ENCODE measurements at places on chromosomes 4 and X.
A peak's percentile ranks its signal among the peaks of the same experiment; 100 is the strongest.

DNA sequence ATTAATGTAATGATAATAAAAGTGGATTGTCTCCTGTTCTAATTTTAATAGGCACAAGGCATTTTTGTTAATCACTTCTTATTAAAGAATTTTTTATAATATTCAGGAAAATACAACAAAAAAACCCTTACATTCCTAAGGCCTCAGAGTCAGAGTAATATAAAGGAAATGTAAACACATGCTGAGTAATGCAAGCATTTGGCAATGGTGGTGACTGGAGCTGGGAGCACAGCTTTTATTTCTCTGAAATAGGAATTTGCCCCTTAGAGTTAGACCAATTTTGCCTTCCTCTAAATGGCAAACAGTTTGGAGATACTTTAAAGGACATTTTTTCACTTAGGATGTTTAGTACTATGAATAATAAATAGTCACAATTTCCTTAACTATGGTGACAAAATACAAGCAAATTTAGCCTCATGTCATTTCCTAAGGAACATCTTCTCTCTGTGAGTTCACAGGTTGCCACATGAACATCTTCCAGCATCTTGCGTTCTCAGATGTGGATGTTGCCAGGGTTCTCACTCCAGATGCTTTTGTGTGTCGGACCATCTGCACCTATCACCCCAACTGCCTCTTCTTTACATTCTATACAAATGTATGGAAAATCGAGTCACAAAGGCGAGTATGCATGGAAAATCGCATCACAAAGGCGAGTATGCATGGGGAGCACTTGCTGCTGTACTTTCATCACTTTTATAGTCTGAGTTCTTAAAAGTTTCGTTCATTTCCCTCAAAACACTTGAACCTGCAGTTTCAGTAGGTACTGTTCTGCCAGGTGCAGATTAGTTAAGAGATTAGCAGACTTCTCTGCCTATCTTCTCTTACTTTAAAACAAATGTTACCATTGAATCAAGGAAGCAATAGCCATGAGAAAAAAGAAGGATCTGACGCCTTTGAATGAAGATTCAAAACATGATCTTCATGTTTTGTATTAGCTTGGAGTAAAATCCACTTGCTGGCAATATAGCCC, 15.9 kb upstream of the F11 start:
- DNase-seq, result no peak

GRCh38 chr4:55124322-55125076, 896 bp downstream of the KDR start:
- DNase-seq, result no peak

DNA sequence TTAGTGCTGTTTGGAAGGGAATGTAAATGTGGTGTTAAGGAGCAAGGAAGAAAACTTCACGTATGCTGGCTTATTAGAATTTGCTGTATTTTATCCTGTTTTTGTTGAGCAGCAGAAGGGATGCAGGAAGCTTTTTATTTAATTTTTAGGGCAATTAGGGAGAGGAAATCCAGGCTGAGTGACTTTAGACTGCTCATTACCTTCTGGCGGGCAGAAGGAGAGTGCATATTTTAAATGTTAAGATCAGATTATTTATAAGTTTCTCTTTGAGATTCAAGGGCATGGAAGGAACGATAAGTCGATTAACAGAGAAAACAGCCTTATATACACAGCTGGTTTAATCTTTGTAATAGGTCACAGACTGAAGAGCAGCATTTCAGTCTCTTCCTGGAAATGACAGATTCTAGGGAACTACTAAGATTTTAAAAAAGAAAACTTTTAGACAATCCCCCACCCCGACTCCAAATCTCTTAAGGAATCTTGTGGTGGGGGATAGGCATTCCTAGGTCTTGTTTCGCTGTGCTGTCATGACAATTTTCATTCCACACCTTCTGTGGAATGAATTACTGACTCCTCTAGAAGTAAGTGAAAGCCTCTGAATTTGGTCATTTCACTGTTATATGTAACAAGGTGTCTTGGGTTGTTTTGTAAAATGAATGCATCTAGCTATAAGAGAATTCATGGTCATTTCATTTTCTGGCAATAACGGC, 402.5 kb downstream of the RAPGEF2 start:
- DNase-seq, result no peak

- DNase-seq, result no peak
Observed at GRCh38 chr4:30920043-30920442, 199.9 kb downstream of the PCDH7 start.

- DNase-seq, result no peak
Observed at GRCh38 chrX:14826319-14826718, 46.5 kb downstream of the FANCB start.

DNA sequence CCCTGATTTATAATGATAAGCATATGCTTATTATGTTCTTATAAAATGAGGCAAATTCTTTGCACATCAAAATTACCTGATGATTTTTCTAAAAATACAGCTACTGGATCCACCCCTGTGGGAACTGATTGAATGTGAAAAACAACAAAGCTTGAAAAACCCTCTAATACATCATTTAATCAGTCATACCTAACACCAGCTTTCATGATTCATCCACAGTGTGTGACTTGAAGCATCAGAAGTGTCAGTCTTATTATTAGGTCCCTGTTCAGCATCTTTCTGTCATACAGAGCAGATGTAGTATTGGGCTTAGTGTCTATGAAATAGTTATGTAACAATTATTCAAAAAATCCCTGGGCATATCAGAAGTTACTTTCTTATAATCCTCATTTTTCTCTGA, 671.3 kb upstream of the GALNT7 start:
- DNase-seq, result no peak

- DNase-seq, result no peak
Observed at GRCh38 chr4:87541956-87542709, 13.0 kb upstream of the SPARCL1 start.

GRCh38 chrX:72079607-72080006, 52.1 kb downstream of the RTL5 start:
- DNase-seq, result no peak

- no peak for DNase-seq
Observed at GRCh38 chr4:147839663-147840062, 107.8 kb downstream of the ARHGAP10 start.

GRCh38 chr4:8439168-8439567, 1.4 kb downstream of the ACOX3 start:
- no peak for DNase-seq

GRCh38 chr4:189304167-189304566, 636.5 kb upstream of the FRG1 start:
- DNase-seq, result no peak

DNA sequence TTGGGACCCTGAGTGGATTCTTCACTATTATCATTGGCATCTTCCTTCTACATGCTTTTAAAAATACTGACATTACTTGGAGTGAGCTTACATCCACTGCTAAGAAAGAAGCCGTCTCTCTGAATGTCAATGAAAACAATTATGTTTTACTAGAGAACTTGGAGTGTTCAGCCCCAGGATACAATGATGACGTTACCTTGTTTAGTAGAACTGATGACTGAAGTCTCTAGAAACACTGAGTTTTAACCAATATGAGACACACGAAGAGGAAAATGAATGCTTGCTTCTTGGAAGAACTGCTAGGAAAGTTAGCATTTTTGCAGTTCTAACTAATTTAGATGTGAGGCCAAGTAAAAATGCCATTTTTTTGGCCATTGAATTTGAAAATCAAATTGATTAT, 19.4 kb downstream of the NIPAL1 start:
- no peak for DNase-seq

GRCh38 chrX:16239211-16239610, 71.9 kb downstream of the MAGEB17 start:
- no peak for DNase-seq

DNA sequence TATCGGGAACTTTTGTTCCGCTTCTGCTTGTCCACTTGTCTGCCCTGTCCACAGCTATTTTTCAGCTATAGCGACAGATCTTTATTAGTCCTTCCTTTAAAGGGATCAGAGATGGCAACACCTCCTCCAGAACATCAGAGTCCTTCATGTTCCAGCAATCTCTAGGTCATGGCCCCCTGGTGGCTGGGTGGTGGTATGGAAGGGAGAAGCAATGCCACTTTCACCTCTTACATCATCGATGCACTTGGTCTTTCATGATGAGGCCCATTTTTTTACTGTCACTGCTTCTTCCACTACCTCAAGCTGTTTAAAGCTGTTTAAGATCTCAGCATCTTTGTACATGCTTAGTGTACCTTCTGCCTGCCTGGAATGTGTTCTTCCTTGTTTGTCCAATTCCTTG, 106.7 kb downstream of the ARHGAP6 start:
- DNase-seq, result peak; percentile 27

DNA sequence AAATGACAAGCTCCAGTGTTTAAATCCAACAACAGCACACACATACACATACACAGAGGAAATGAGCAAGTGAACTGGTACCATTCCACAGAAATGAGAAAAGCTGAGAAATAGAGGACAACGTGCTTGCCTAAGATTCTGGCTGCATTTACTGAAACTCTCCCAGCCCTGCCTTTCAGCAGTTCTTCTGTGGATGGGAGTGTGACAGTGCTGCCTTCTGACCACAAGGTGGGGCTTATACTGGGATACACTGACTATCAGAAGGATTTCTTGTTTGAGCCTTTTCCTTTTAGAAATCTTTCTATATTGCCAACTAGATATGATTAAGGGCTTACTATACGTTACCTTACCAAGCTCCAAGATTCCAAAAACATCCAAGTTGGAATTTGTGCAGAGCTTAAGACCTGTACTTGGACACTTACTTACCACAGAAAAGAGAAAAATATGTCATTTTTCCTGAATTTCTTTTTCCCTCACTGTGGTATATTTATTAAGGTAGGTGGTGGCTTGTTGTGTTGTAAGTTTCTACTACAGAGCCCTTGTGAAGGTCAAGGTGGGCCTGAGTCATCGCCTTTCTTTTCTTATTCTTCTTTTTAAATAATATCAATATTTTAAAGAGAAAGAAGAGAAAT, 10.7 kb upstream of the CXCL8 start:
- no peak for DNase-seq
